Activated CD4-positive, alpha-beta T cell treated with anti-CD3 and anti-CD28 coated beads, Interleukin-2, amount 10 ng/mL, durations not matched to agents 24 days and 14 days (primary cell): ENCODE measurements at places on chromosomes 6 and 20. TPM values are rescaled to one million over a fixed set of nuclear protein-coding genes. Genes with fewer than 3 reads are reported as not detected.

GRCh38 chr6:26273673-26274588 is 91.1 kb upstream of the BTN3A2 start:
- no peak overlapping the region for H3K4me3 ChIP-seq
- no peaks in the 10 kb centered on the region for H3K27me3 ChIP-seq
- DNase-seq: peak; percentile 84
- no peaks in the 10 kb centered on the region for H3K36me3 ChIP-seq

GRCh38 chr20:13898012-13898612 is 92.3 kb downstream of the SEL1L2 start:
- H3K36me3 ChIP-seq: no peaks in the 10 kb centered on the region
- no peak overlapping the region for H3K27ac ChIP-seq
- H3K27me3 ChIP-seq: no peaks in the 10 kb centered on the region
- H3K4me1 ChIP-seq: no peaks in the 10 kb centered on the region

DNA sequence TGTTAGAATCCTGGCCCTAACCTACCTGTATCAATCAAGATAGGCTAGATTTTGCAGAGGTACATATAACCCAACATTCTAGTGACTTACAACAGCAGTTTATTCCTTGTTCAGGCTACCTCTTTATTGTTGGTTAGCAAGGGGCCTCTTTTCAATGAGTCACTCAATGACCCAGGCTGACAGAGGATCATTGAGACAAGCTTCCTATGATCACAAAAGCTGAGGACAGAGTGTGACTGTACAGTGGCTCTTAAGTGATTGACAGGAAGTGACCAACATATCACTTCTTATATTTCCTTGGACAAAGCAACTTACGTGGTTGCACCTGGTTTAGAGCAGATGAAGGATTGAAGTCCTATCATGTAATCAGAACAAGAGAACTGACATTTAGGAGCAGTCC is 740.9 kb downstream of the FRK start:
- no peak overlapping the region for H3K27ac ChIP-seq
- no peak overlapping the region for H3K4me3 ChIP-seq
- H3K36me3 ChIP-seq: no peaks in the 10 kb centered on the region
- no peak for DNase-seq
- no peaks in the 10 kb centered on the region for H3K4me1 ChIP-seq

GRCh38 chr6:89932245-89932802 is 38.1 kb downstream of the GJA10 start:
- peaks cover 30% of the 10 kb centered on the region for H3K4me1 ChIP-seq
- no peak overlapping the region for H3K27ac ChIP-seq
- no peak overlapping the region for H3K4me3 ChIP-seq
- DNase-seq: no peak
- H3K36me3 ChIP-seq: peaks cover 84% of the 10 kb centered on the region

GRCh38 chr6:68777956-68778355 is 142.9 kb downstream of the ADGRB3 start:
- no peaks in the 10 kb centered on the region for H3K27me3 ChIP-seq
- H3K4me3 ChIP-seq: no peak overlapping the region
- DNase-seq: no peak

GRCh38 chr6:43628393-43629103 is 516 bp downstream of the GTPBP2 start:
- peaks cover 36% of the 10 kb centered on the region for H3K4me1 ChIP-seq
- DNase-seq: peak; percentile 89
- peaks cover 34% of the 10 kb centered on the region for H3K36me3 ChIP-seq
- no peaks in the 10 kb centered on the region for H3K27me3 ChIP-seq

GRCh38 chr6:27871924-27872638 is 40.1 kb downstream of the OR2B2 start:
- peaks cover 56% of the 10 kb centered on the region for H3K4me1 ChIP-seq
- peak overlapping the region; percentile 92 for H3K4me3 ChIP-seq
- H3K36me3 ChIP-seq: peaks cover 2% of the 10 kb centered on the region

- H3K27me3 ChIP-seq: peaks cover 5% of the 10 kb centered on the region
- H3K36me3 ChIP-seq: no peaks in the 10 kb centered on the region
- no peak overlapping the region for H3K27ac ChIP-seq
Measured at GRCh38 chr6:160973311-160974250, 18.0 kb upstream of the MAP3K4 start.

DNA sequence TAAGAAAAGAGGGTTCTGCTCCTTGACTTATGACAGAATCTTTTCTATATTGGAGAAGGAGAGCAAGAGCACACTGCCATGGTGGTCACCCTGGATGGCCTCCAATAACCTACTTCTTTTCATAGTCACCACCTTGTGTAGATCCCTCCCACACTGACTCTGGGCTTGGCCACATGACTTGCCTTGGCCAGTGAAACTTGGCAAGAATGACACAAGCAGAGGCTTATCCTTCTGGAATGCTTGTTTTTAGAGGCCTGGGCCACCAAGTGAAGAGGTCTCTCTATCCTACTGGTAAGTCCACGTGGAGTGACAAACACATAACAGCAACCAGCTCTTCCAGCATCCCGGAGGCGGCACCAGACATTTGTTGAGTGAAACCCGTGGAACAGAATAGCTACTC is 349.4 kb upstream of the JARID2 start:
- H3K4me3 ChIP-seq: no peak overlapping the region
- H3K36me3 ChIP-seq: no peaks in the 10 kb centered on the region
- DNase-seq: no peak
- H3K4me1 ChIP-seq: peaks cover 2% of the 10 kb centered on the region
- no peak overlapping the region for H3K27ac ChIP-seq

GRCh38 chr6:4676016-4676415 is 100.2 kb upstream of the CDYL start:
- H3K4me1 ChIP-seq: no peaks in the 10 kb centered on the region
- H3K36me3 ChIP-seq: no peaks in the 10 kb centered on the region
- H3K27ac ChIP-seq: no peak overlapping the region
- H3K27me3 ChIP-seq: no peaks in the 10 kb centered on the region
- no peak for DNase-seq

- no peak overlapping the region for H3K4me3 ChIP-seq
- no peaks in the 10 kb centered on the region for H3K36me3 ChIP-seq
- no peaks in the 10 kb centered on the region for H3K27me3 ChIP-seq
- H3K27ac ChIP-seq: peak overlapping the region; percentile 29
- DNase-seq: no peak
Measured at GRCh38 chr6:137093183-137094069, 48.7 kb upstream of the IL20RA start.

DNA sequence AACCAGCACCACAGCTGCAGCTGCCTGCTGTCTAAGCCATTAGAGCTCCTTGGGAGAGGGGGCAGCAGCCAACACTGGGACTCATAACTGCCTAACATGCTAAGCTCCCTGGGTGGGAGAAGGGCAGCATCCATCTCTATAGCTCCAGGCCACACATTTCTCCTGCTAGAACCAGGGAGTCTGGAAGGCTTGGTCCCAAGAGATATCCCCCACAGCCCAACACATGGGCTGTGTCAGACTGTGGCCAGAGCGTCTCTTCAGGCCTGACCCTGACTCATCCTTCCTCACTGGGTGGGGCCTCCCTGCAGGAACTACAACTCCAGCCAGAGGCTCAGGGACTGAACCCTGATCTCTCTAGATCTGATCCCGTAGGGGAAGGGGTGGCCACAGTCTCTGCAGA is 411.1 kb downstream of the HDGFL1 start:
- no peak overlapping the region for H3K4me3 ChIP-seq
- H3K27me3 ChIP-seq: no peaks in the 10 kb centered on the region
- DNase-seq: no peak
- H3K27ac ChIP-seq: no peak overlapping the region

DNA sequence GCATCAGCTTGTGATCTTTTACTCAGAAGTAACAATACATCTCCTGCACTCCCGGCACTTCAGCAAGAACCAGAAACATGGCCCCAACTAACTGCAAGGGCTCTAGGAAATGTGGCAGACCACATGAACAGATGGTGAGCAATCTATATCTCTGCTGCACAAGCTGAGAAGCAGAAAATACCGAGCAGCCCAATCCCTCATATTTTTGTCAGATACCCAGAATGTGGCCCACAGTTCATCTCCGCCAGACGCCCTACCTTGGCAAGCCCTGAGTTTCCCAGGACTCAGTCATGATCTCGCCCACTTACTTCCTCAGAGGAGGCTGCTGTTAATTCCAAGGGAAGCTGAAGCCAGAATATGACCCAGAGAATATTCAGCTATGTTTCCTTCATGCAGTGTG is 63.1 kb upstream of the PHACTR1 start:
- peaks cover 4% of the 10 kb centered on the region for H3K27me3 ChIP-seq
- H3K36me3 ChIP-seq: no peaks in the 10 kb centered on the region
- no peak for DNase-seq
- H3K27ac ChIP-seq: no peak overlapping the region
- H3K4me3 ChIP-seq: no peak overlapping the region

- H3K27me3 ChIP-seq: no peaks in the 10 kb centered on the region
- no peaks in the 10 kb centered on the region for H3K4me1 ChIP-seq
- no peak overlapping the region for H3K27ac ChIP-seq
- H3K4me3 ChIP-seq: no peak overlapping the region
Measured at GRCh38 chr6:1832844-1833787, 223.4 kb downstream of the FOXC1 start.

DNA sequence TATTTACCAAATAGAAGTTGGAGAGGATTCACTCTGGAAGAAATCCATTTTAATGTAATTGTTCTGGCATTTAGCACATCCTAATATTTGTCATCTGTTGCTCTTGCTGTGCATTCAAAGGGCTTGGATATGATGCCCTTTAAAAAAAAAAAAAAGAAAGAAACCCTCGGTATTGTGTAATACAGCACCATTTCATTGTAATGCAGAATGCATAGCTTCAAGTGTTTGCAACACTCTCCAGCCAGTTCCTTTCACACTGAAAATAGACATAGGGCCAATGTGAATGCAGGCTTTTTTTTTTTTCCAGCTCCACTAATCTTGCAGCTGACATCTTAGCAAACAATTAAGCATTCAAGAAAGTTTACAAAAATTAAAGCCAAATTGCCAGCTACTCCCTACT is 197.4 kb upstream of the POU3F2 start:
- H3K4me1 ChIP-seq: no peaks in the 10 kb centered on the region
- no peak overlapping the region for H3K4me3 ChIP-seq
- DNase-seq: no peak
- H3K27me3 ChIP-seq: no peaks in the 10 kb centered on the region
- H3K36me3 ChIP-seq: no peaks in the 10 kb centered on the region

DNA sequence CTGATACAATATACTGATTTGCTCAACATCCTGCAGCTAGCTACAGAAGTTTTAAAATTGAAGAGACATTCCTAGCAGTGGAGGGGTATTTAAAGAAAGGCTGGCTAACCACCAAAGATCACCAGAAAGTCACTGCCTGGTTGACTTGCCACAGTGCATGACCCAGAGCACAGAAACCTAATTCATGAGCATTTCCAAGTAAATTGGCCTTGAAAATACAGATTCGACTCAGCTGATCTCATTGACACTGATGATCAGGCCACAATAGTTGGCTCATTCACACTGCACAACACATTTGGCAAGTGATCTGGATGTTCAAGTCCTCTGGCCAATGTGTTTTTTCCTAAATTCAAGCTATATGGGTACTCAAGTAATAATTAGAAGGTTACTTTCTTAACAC is 13.3 kb upstream of the TDRD6 start:
- peaks cover 2% of the 10 kb centered on the region for H3K27me3 ChIP-seq
- no peak overlapping the region for H3K27ac ChIP-seq
- no peak for DNase-seq
- no peak overlapping the region for H3K4me3 ChIP-seq

DNA sequence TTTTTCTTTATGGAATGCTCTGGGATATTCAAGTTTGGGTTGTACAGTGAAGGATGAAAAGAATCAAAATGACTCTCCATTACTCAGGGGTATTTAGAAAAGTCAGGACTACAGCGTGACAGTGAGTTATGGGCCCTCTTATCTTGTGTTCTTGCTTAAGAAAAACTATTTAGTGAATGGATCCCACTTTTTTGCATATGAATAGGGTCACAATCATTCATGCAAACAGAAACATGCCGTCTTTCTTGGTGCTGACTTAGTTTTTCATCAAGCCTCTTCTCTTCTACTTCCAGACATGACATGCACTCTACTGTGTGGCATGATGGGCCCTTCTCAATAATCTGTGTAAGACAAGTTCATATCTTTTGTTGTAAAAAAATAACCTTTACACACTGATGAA is 488.4 kb upstream of the MMS22L start:
- H3K4me3 ChIP-seq: no peak overlapping the region
- no peaks in the 10 kb centered on the region for H3K27me3 ChIP-seq

DNA sequence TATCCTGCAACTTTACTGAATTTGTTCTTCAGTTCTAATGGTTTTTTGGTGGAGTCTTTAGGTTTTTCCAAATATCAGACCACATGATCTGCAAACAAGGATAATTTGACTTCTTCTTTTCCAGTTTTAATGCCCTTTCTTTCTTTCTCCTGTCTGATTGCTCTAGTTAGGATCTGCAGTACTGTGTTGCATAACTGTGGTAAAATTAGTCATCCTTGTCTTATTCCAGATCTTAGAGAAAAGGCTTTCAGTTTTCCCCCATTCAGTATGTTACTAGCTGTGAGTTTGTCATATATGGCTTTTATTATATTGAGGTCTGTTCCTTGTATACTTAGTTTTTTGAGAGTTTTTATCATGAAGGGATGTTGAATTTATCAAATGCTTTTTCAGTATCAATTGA is 4.3 kb downstream of the MICA start:
- no peak overlapping the region for H3K4me3 ChIP-seq
- H3K27me3 ChIP-seq: no peaks in the 10 kb centered on the region
- no peak for DNase-seq
- peaks cover 35% of the 10 kb centered on the region for H3K36me3 ChIP-seq
- H3K4me1 ChIP-seq: peaks cover 36% of the 10 kb centered on the region

Gene MKKS
- 8.0 and 8.9 TPM in 2 replicates for total RNA-seq

Gene PPP1R3G
- total RNA-seq: 0.05 TPM in 2 replicates

Gene RHAG
- not detected in 2 replicates for total RNA-seq

Gene POFUT1
- 65.7 and 68.1 TPM in 2 replicates for total RNA-seq

Gene SMPDL3A
- total RNA-seq: 0.28 and 0.42 TPM in 2 replicates

Gene UBE2C
- 113 and 115 TPM in 2 replicates for total RNA-seq

Gene TCF15
- total RNA-seq: 0.12 TPM in 1 of 2 replicates, not detected in the other
